ENCODE measurements at places on chromosomes 5 and 9. TPM values are rescaled to one million over a fixed set of nuclear protein-coding genes. Genes with fewer than 3 reads are reported as not detected.

GRCh38 chr9:34575862-34576596, 13.5 kb downstream of the CNTFR start:
- DNase-seq: no peak

- DNase-seq: no peak
Observed at GRCh38 chr5:55936100-55936693, 58.6 kb downstream of the IL6ST start.

The FOXD4L5 gene
- 0.28 TPM for total RNA-seq

DNA sequence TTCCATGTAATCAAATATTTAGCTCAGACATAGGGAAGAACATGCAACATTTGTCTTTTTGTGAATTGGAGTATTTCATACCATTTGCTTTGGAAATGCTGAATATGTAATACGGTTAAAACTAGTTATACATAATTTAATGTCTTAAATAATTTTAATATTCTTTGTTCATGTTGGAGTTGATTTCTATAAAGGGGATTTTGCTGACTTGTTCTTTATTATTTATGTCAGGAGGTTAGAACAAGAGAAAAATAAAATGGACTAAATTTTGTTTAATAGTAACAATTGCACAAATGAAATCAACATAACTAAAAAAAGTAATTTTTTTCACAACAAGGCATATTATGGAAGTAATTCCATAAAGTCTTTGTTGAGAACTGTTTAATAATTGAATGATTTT, 170.0 kb upstream of the CDH18 start:
- DNase-seq: no peak

The TYRP1 gene
- total RNA-seq: 3.8 TPM

DNA sequence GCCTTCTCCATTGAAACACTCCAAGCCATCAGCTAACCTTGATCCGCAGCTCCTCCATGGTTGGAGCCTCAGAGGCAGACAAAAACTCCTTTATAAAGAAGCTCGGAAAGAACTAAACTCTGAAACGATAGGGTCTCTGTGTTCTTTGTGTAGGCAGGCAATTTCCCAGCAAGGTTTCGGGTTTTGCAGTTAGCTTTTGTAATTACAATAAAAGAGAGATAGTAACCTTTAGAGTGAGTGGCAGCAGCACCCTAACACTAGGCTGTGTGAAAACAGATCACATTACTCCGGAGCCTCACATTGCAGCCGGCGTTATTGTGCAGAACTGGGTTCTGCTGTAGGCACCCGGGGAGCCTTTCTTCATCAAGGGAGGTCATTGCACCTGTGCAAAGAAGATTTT, 115.8 kb upstream of the MAP3K1 start:
- DNase-seq: no peak

GRCh38 chr5:110339399-110339798, 387.1 kb downstream of the TMEM232 start:
- DNase-seq: no peak

DNA sequence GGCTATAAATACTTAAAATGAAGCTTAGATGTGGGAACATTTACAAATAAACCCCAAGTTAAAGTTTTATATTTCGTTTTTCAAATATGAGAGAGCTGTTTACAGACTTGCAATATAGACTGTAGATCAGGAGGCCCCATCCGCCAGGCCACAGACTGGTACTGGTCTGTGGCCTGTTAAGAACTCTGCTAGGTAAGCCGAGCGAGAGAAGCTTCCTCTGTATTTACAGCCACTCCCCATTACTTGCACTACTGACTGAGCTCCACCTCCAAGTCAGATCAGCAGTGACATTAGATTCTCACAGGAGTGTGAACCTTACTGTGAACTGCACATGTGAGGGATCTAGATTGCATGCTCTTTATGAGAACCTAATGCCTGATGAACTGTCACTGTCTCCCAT, 561.4 kb upstream of the FAM174A start:
- no peak for DNase-seq

The GAS1 gene
- total RNA-seq: 47.6 TPM

The ARHGEF37 gene
- total RNA-seq: 5.6 TPM

The REEP2 gene
- 11.5 TPM for total RNA-seq

The PCDHB5 gene
- total RNA-seq: 11.0 TPM

The FAT2 gene
- total RNA-seq: 0.14 TPM

GRCh38 chr5:53257806-53258373, 148.3 kb upstream of the MOCS2 start:
- DNase-seq: no peak

The FSTL4 gene
- not detected for total RNA-seq

DNA sequence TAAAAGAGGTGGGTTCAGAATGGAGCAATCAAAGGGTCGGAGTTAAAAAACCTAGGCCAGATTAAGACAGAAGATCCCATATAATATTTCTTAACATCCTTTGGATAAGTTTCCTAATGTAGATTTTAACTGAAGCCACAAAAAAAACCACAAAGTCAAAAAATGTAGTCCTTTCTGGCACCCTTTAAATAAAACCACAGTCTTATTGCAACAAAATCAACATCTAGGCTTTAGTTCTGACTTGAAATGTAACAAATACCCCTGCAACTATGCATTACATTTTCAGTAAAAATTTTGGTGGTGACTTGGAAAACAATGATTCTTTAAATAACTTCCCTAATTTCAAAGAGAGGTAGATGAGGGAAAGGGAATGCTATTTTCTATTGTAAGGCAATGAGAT, 109.2 kb downstream of the PSAT1 start:
- DNase-seq: no peak

DNA sequence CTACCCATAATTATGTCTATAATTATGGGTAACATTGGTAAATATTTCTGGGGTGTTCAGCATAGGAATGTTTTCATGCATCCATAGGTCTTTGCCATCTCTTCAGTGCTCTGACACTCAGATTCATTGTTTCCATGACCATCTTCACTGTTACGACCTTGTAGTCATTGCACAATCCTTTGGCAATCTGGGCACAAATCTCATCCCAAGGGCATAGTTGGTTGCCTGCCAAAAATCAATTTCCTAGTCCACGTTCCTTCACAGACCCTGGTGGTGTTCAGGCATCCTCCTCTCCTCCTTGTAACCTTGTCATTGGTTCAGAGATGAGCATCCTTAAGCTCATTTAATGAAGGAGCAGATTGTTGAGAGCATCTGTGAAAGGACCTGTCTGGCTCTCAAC, 1400.7 kb downstream of the CDH12 start:
- no peak for DNase-seq

- no peak for DNase-seq
Observed at GRCh38 chr5:73939557-73939956, 313.6 kb downstream of the ARHGEF28 start.
